ENCODE measurements at places on chromosomes 7 and 10. TPM values are rescaled to one million over a fixed set of nuclear protein-coding genes. Genes with fewer than 3 reads are reported as not detected.

The PDE1C gene
- not detected for total RNA-seq

The PTN gene
- not detected for total RNA-seq

The PTER gene
- total RNA-seq = 24.4 TPM

The CALCR gene
- not detected for total RNA-seq

The CRPPA gene
- total RNA-seq = 0.07 TPM

The FGL2 gene
- 22.6 TPM for total RNA-seq

GRCh38 chr10:17128261-17128660, 1.4 kb downstream of the CUBN start:
- no peak for DNase-seq

GRCh38 chr10:111082102-111082975, 5.5 kb downstream of the ADRA2A start:
- DNase-seq = no peak

- DNase-seq = no peak
Observed at GRCh38 chr10:50417486-50417885, 166.2 kb upstream of the ASAH2 start.

DNA sequence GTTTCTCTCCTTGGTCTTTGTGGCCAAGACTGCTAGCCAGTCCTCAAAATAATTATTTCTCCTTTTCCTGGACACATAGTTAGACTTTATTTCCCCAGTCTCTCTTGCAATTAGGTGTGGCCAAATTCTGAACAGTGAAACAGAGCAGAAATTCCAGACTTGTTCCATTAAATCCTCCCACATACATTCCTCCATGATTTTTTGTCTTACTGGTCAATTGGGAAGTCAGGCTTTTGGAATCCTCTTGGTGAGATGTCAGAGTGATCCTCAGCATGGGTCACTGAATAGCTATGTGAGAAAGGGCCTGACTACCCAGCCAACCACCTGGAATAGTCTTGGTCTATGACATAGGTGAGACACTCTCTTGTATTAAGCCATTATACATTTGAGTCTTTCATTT, 164.2 kb downstream of the DGKI start:
- no peak for DNase-seq

- no peak for DNase-seq
Observed at GRCh38 chr10:18378766-18379165, 238.5 kb downstream of the CACNB2 start.

- no peak for DNase-seq
Observed at GRCh38 chr7:115226410-115226809, 304.5 kb downstream of the MDFIC start.

GRCh38 chr10:70662362-70663220, 9.7 kb upstream of the ADAMTS14 start:
- DNase-seq = no peak

- DNase-seq = no peak
Observed at GRCh38 chr10:42149027-42149700, 489.2 kb downstream of the ZNF33B start.

- no peak for DNase-seq
Observed at GRCh38 chr7:39125846-39126245, 148.1 kb downstream of the POU6F2 start.

DNA sequence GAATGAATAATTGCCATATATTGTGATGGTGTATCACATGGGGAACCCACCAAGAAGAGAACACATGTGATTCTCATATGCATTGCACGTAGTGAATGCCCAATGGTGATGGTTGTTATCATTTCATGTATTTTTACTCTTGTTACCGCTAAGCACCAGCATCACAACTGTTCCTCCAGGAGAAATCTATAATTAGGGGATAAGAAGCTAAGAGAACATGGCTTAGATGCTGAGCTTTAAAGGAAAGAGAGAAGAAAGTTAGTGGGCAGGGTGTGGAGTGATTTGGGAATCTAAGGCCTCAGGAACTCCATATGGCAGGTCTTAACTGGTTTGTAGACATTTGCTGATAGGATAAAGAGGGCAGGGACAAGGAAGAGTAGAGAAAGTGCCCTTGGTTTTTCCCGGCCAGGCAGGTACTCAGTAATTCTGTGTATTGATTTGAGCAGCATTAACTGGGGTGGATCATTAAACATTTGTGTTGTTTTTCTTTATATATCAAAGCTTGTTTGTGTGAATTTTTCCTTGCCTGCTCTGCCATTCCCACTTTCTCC, 145.9 kb downstream of the LRRC4 start:
- no peak for DNase-seq

DNA sequence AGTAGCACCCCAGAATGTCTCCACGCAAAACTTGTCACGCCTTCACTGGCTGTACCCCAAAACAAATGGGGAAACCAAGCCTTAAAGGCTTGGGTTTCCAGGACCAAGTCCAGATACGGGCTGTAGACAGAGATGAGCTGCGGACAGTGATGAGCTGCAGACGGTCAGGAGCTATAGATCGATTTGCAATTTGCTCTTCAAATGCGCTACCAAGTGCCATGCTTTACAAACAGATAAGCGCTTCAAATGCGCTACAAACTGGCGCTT, 658 bp upstream of the SGCE start:
- no peak for DNase-seq

- no peak for DNase-seq
Observed at GRCh38 chr7:5428478-5429252, 5.0 kb upstream of the TNRC18 start.

DNA sequence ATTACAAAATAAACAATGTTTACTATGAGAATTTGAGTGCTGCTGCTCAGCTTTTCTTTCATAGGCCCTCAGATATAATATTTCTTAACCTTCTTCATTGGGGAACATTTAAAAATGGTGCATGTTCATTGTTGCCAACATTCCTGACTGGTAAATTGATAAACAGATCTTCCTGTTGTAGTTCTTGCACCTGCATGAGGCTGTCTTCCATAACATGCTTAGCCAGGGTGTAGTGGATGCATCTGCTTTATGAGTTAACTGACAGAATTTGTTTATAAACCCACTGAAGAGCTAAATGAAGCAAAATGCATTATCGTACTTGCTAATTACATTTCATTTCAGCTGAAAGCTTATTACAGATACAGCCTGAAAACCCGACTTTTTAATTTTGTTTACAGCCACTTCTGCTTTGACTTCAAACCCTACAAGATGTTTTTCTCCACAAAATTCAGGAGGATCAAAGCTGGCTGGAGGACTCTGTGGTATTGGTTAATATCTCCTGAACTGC, 177.2 kb downstream of the SEM1 start:
- DNase-seq = no peak

DNA sequence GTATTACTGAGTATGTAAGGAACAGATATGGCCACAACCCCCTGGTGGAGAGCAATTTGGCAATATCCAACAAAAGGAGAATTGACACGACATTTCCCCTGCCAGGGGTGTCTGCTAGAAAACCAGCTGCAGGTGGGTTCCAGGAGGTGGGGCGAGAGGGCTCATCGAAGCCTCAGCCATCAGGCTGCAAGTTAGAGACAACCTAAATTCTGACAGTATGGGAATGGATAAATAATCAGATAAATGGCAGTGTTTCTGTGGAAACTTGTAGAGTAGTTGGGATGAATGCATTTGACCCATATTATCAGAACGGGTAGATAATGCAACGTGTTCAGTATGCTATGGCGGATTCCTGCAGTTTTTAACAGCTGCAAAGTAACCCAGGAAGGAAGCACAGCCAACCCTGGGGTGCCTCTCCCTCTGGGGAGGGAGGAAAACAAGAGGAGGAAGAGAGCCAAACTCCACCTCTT, 3.5 kb downstream of the TMEM273 start:
- DNase-seq = no peak

DNA sequence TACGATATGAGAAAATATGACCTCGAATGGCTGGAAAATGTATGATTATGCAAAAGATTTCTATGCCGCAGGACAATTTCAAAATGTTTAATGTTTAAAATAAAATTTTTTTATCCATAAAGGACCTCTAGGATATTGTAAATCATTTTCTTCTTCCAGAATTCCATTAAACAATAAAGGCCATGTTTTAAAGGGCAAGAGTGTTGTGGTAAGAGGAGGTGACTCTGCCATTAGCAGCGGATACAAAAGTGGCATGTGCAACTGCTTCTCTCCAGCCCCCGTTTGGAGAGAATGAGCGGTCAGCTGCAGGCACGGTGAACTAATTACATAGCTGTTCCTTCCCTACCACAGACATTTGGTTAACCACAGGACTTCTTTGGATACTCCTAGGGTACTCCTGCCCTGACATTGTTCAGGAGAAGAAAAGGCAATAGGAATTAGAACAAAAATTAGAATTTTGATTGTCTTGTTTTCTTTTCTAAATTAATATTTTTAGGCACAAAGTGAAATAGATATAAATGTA, 63.8 kb downstream of the HBP1 start:
- DNase-seq = no peak

DNA sequence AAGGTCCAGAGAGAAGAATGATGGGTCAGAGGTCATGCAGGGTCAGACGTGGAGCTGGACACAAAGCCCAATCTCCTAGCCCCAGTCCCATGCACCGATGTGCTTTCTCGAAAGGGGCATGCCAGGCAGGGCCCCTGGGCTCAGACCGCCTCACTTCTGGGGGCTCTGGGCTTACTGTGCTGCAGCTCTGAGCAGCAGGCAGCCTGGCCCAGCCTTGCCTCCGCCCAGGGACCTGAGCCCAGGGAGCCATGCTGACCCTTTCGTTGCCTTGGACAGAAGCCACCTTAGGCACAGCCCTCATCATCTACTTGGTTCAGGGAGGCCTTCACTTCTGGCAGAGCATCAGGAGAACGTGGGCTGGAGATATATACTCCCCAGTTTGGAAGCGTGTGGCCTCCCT, 161.2 kb downstream of the GRK5 start:
- DNase-seq = no peak

- DNase-seq = no peak
Observed at GRCh38 chr10:72309290-72310240, 35.8 kb downstream of the DDIT4 start.

- no peak for DNase-seq
Observed at GRCh38 chr10:129522041-129522585, 55.1 kb downstream of the MGMT start.

GRCh38 chr7:54992871-54993475, 25.8 kb upstream of the EGFR start:
- DNase-seq = no peak

GRCh38 chr10:76647301-76647700, 990.3 kb downstream of the KCNMA1 start:
- DNase-seq = no peak

GRCh38 chr7:30655096-30655970, 26.9 kb downstream of the CRHR2 start:
- DNase-seq = no peak

DNA sequence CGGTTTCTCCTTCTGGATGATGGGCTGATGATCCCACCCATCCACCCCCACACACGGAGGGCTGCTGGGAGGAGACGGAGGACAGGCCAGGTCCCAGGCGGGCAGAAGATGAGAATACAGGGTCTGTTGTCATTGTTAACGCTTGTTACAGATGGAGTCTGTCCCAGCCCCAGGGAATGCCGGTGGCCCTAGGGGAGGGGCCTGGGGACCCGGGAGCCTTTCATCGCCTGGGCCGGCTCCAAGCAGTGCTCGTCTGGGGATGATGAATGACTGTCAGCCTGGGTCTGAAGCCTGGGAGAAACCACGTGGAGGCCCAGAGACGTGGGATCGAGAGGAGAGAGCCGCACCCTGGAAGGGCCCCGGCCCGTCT, 69.2 kb downstream of the UNCX start:
- no peak for DNase-seq

All from Karpas-422 (cell line).